ENCODE measurements at places on chromosomes 3 and 15. TPM values are rescaled to one million over a fixed set of nuclear protein-coding genes. Genes with fewer than 3 reads are reported as not detected.

GOLGA8O gene
- polyA plus RNA-seq: 0.86 TPM

SSR3 gene
- polyA plus RNA-seq: 407 TPM

CCR1 gene
- 5.5 TPM for polyA plus RNA-seq

TMEM266 gene
- polyA plus RNA-seq: 2.5 TPM

ITIH4 gene
- polyA plus RNA-seq: 71.6 TPM

DNA sequence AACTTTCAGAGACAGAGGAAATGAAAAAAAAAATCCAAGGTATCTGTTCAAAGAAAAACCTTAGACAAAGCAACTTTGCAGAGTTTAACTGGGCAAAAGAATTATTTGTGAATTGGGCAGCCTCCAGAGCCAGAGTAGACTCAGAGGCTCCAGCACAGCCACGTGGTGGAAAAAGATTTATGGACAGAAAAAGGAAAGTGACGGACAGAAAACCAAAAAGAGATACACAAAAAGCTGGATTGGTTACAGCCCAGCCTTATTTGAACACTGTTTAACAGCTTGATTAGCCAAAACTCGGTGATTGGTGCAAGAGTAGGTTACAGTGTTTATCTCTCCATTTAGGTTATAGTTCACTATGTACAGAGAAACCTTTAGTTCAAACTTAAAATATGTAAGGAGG is 23.7 kb upstream of the GPD1L start:
- peak; percentile 41 for DNase-seq

DNA sequence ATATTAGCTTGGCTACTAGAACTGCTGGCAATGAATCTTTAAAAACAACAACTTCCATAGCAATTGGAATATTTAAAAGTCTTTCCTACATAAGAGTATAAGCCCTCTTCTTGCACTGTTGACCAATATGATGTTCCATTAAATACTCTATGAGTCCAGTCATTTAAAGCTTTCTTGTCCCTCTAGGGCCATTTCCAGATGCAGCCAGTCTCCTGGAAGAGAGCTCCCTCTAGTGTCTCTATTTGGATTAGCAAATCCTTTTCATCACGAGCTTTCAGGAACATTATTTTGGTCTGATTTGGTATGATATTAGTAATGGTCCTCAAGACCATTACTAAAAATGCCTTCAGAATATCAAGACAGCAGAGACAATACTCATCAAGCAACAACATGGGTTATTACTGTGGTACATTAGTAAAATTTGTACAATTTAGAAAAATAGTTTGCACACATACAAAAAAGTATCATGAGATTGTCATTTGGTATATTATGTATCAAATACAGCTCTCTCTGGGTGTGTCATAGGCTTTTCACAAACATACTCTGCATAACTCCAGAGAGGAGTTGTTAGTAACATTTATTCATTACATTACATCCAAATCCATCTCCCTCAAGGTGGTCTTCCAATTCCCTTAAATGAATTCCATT is 101.3 kb downstream of the DPH6 start:
- no peak for DNase-seq
